Activated naive CD4-positive, alpha-beta T cell treated with Interleukin-2 at 50 U/mL for 16 hours (primary cell): ENCODE measurements at places on chromosomes 7 and 10.

DNA sequence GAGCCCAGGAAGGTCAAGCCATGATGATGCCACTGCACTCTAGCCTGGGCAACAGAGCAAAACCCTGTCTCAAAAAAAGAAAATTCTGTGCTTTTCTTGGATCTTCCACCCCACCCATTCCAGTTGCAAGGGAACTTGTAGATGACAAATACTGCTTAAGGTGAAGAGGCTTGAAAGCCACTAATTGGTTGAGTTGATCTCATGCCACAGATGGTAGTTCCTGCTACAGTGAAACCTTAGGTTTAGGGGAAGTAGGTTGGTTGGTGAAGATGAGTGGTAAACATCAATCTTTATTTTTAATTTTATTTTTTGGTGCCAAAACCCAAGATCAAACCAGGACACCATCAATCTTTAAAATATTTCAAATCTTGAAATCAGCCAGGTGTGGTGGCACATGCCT is 2.9 kb upstream of the GDI2 start:
- DNase-seq, result no peak

- DNase-seq, result no peak
These were observed 3.2 kb downstream of the C10orf105 start for GRCh38 chr10:71716426-71716825.

DNA sequence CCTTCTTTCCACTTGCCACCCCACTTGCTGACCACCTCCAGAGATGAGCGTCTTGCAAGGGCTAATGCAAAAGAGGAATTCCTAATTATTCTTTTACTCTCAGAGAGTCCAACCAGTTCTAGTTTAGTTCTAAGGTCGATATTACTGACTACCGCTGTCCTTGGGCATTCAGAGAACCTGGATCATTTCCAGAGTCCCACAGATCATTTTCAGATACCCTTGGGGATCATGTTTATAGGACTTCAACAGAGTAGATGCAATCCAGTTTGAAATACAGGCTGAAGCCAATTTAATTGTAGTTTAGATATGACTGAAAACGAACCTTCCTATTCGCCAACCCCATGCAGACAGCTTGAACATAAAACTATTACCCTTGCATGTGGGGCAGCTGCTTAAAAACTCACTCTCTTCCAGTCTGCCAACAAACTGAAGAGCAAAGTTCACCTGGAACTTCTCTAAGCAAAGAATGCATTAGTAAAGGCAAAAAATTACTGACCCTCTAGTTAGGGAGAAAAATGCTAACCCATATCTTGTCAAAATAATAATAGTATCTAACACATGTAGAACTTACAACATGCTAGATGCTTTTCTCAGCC is 22.4 kb downstream of the CFAP69 start:
- no peak for DNase-seq

- DNase-seq, result no peak
These were observed 549.1 kb downstream of the XPNPEP1 start for GRCh38 chr10:109374215-109374614.

DNA sequence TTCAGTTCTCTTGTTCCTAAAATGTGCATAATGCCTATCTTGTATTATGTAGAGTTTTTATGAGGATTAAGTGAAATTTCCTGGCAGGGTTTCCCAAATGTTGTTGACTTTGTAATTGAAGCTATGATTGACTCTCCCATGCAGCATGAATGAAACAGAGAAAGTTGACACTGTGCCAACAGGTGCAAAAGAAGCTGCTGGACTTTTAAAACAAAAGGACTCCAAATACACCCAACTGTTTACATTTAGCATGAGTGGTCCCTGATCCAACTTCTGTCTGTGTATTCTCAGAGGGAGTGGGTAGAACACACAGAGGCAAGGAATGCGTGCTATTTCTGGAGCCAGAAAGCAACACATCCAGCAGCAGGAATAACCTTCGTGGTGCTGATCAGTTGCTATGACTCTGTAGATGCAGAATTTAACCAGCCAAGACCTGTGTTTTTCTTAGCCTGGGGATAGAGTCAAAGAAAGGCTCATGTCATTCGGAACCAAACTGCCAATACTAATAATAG is 14.4 kb upstream of the RBM20 start:
- no peak for DNase-seq

DNA sequence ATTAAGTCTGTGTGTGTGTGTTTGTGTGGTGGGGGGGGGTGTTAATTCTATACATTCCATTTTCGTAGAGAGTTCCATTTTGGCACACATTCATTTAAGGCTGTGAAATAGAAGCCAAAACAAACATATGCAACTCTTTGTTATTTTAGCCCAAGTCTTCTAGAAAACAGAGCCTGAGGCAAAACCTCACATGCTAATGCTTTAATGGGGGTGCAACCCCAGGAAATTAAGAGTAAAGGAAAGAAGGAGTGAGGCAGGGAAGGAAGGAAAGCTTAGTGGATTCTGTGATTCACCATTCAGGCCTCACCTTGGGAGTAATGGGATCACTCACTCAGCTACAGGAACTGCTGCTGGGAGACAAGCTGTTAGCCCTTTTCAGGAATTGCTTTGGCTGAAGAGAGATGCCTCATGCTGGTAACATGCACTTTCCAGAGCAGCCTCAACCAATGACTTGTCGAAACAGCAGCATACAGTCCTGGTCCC is 73.0 kb upstream of the CTTNBP2 start:
- no peak for DNase-seq

- no peak for DNase-seq
These were observed 486.1 kb upstream of the NRP1 start for GRCh38 chr10:33820531-33820930.

- DNase-seq, result no peak
These were observed 276.1 kb upstream of the NEBL start for GRCh38 chr10:21172930-21173801.

GRCh38 chr10:75771606-75772005 is 340.2 kb downstream of the LRMDA start:
- no peak for DNase-seq

GRCh38 chr7:34313289-34313688 is 344.7 kb upstream of the NPSR1 start:
- DNase-seq, result no peak

DNA sequence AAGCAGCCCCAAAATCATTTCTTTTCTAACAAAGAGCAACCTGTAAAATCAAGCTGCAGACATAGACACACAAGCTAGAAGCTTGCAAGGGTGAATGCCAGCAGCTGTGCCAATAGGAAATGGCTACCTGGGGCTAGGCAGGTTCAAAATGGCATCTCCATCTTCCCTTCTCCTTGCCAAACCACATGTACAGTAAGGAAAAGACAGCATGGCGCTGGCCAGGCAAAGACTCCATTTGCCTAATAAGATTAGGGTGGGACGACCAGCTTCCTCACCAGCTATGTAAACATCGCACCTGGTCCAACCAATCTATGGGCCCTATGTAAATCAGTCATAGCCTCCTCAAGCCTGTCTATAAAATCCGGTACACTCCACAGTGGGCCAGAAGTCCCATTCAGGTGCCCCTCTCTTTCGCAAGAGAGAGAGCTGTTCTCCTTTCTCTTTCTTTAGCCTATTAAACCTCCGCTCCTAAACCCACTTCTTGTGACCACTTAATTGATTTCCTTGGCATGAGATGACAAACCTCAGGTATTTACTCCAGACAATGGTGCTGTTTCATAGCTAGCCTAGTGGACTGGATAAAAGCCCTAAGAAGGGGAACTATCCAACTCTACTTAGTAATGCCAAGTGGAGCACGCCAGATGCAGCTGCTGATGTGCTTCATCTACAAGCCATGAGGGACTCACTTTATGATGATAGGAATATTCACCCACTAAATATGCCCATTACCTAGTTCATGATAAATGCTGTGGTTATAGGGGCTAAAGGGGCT is 44.1 kb downstream of the HTR7 start:
- no peak for DNase-seq

- peak; percentile 29 for DNase-seq
These were observed 79.0 kb upstream of the PLXNA4 start for GRCh38 chr7:132655131-132655727.

DNA sequence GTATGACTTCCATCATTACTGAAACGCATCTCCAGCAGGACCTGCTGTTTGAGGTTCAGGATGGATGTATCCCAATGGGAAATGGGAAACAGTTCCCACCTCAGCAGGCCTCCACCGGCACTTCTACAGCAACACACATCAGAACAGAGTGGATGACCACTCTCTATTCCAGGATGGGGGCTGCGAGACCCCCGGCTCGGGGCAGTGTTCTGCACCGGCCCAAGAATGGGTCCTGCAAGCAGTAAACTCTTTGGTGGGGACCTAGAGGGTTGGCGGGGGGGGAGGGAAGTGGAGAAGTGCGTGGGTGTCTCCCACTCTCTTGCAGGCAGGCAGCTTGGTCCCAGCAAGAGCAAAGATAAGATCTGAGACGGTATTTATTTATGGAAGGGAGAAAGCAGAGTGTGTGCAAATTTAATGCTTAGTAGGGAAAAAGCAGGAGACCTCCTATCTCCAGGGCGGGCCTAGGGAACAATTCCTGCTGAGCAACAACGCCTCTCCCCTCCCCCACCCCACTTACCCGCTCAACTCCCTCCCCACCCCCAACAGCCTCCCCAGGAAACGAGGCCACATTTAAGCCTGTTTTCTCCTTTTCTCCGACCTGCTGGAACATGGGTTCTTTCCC is 4.0 kb downstream of the SFMBT2 start:
- DNase-seq, result no peak

DNA sequence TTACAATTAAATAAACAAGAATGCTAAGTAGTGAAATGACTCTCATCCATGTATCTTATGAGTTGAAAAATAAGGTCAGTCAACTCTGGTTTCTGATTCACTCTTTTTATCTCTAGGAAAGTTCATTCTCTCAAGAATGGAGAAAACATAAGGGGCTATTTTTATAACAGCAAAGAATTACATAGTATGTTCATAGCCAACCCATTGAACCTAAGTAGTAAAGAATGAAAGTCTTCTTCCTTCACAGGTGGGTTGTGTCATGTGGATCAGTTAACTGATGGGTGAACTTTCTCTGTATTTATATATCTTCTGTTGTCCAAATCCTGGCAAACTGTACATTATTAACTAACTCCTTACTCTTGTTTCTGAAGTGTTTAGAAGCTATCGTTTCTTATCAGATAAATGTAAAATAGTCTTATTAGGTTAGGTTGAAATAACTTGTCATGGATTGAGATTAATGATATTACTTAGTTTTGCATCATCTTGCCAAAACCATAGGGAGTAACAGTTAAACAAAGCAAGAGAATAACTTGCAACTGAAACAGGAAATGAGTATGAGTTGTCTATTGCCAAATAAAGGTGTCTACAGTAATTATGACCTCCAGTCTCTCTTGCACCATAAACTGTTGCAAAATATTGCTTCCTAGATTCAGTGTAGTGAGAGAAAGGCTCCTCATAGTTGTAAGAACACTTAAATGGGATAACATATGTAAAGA is 86.8 kb downstream of the ANKRD7 start:
- DNase-seq, result no peak

DNA sequence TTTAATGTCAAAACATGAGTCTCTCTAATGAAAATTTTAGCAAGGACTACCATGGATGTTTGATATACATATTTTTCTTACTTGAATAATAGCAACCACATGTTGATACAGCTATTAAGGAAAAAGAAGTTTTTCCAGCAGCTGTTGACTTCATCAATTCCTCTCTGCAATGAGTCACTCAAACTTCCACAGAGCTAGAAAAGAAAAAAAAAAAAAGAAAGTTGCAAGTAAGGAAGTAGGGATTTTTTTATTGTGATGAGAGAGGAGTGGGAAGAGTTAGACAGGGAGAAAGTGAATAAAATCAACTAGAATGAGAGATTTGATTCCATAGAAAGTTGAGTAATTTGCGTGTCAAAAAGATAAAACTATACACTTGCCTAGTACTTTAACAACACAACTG is 46.2 kb downstream of the CAV1 start:
- DNase-seq, result no peak

GRCh38 chr10:17430647-17431355 is 23.6 kb downstream of the ST8SIA6 start:
- DNase-seq, result peak; percentile 59

- no peak for DNase-seq
These were observed 20.4 kb upstream of the PIK3AP1 start for GRCh38 chr10:96740579-96741281.

DNA sequence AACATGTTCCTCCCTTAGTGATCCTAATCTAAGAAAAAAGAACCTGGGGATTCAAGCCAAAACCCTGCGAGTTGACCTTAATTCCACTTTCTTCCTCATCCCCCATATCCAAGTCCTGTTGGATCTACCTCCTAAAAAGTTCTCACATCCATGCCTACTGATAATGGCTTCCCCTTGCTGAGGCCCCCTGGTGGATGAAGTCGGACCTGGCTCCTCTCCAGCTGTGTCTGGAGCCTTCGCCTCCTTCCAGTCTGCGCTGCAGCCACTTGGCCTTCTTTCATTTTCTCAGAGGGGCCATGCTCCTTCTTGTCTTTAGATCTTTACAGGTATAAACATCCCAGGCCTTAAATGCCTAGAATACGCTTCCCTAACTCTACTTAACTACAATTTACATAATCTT is 8.1 kb downstream of the PDE1C start:
- no peak for DNase-seq

DNA sequence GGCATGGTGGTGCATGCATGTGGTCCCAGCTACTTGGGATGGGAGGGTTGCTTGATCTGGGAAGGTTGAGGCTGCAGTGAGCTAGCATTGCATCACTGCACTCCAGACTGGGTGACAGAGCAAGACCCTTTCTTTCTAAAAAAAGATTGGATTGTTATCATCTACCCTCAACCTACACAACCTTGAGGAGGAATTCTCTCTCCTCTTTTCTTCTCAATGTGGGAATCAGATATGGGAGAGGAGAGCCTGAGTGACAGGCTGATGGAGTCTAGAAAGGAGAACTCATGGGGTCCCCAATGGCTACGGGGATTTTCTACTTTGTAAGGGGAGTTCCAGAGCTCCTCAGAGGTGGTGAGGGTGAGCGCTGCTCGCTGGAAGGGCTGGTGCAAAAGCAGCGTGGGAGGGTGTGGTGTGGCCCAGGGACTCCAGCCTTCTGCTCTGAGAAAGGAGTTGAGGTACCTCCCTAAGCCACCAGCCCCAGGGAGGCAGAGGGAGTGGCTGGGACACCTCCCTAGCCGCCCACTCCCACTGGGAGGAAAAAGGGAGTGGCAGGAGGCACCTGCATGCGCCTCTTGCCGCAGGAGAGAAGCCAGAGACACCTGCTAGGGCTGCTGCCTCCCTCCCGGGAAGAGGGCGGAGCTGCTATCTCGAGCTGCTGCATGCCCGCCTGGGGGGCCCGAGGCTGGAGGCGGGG is 48.4 kb downstream of the GATA3 start:
- no peak for DNase-seq
